ENCODE measurements at places on chromosomes 2 and 18.

DNA sequence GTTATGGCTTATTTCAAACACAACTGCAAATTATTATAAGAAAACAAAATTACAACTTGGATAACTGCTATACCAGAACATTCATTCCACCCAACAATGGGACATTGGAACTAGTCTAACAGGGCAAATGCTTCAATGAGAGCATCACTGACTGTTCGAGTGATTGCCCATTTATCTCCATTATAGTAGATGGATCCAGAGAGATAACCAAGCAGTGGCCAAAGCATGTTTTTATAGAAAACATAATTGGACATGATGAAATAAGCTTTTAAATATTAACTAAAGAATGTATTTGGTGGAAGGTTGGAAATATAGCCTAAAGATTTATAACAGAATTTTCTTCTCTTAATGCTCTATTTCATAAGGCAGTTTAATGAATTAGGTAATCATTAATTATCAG lies 634.8 kb downstream of the NUP35 start:
- DNase-seq = no peak

GRCh38 chr18:60506682-60507081 lies 134.1 kb upstream of the MC4R start:
- no peak for DNase-seq

DNA sequence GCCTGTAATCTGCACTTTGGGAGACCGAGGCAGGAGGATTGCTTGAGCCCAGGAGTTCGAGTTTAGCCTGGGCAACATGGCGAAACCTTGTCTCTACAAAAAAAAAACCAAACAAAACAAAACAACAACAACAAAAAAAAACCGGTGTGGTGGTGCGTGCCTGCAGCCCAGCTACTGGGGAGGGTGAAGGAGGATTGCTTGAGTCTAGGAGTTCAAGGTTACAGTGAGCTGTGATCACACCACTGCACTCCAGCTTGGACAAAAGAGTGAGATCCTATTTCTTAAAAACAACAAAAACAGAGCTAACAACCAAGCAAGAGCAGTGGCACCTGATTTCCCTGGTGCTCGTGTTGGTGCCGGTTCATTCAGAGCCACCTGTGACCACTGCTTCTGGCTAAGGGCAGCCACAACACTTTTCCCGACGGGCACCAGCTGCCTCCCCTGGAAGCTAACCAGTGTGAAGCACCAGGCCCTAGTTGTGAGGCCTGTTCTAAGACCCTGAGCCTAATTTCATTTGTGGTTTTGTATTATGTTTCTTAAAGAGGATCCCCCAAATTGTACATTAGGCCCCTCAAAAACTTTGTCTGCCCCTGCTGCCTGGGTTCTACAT lies 1.3 kb downstream of the AOX1 start:
- no peak for DNase-seq

DNA sequence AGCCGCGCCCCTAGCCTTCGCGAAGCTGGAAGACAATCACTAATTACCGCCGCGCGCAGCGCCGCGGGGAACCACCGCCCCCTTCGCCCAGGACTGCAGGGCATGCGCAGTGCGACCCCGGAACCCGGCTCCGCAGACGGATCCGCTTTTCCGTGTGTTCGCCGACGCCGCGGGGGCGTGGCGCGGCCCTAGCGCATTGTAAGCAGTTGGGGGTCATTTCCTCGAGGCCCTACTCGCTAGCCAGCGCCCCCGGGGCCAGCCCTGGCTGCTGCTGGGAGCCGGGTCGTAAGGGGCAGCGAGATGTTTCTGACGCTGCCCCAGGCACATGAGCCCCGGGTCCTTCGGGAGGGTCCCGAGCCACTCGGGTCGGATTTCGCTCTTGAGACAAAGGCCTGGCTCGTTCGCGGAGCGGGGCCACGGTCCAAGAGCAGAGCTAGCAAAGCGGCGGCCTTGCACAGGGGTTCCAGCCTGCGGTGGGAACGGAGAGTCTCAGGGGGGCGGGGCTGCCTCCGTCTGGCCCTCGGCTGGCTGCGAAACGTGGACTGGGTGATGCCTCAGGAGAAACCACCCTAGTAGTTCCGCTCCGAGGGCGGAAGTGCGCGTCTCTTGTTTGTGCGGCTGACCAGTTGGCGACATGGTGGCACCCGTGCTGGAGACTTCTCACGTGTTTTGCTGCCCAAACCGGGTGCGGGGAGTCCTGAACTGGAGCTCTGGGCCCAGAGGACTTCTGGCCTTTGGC lies at the start of the genes ELP2 and SLC39A6:
Gene ELP2, plus strand, starts transcription at position 600 of the 739 bp plus-strand sequence. Its CDS starts 35 bp downstream, at position 635.
Gene SLC39A6, minus strand, starts transcription at position 41 of the 739 bp plus-strand sequence. CDS start 2,333 bp downstream, outside the sequence.
- DNase-seq = peak; percentile 94

DNA sequence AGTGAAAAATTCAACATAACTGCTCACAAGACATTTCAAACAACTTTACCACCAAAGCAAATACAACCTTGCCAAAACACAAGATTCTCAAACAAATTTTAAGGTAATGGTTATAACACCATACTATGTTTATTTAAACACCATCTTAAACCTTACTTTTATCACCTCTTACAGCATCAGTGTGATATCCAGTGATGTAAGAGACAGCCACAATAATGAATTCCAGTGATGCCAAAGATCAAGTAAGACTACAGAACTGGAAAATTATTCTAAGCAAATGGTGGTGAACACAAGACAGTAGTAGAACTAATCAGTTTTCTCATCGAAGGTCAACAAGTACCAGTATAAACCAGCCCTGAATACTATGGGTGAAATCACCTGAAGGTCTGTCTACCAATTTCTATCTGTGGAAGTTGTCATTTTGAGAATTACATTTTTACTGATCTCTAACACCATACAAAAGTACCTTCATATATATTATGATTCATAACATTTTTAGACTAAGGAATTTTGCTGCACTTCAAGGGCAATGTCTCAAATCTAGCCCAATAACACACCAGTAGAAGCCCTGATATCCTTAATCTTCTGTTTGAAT lies 146.2 kb downstream of the RBMS1 start:
- no peak for DNase-seq

DNA sequence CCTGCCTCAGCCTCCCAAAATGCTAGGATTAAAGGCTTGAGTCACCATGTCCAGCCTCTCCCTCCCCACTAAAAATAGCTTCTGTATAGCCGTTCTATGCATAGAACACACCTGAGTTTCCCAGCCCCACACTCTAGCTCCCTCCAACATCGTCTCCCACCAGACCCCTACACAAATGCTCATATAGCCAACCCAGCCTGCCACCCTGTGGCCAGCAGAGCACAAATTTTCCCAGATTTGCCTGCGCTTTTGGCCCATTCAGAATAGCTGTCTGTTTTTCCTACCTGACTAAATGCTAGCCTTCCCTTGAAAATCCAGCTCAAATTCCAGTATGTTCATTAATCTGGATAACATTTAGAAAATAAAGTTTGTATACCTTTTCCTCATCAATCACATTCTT lies 22.8 kb downstream of the TRABD2A start:
- no peak for DNase-seq

Measured in midbrain (tissue), 1 donor.